ENCODE measurements at places on chromosomes 4 and X.

GRCh38 chr4:8907596-8908205 lies 36.1 kb upstream of the HMX1 start:
- DNase-seq: no peak

DNA sequence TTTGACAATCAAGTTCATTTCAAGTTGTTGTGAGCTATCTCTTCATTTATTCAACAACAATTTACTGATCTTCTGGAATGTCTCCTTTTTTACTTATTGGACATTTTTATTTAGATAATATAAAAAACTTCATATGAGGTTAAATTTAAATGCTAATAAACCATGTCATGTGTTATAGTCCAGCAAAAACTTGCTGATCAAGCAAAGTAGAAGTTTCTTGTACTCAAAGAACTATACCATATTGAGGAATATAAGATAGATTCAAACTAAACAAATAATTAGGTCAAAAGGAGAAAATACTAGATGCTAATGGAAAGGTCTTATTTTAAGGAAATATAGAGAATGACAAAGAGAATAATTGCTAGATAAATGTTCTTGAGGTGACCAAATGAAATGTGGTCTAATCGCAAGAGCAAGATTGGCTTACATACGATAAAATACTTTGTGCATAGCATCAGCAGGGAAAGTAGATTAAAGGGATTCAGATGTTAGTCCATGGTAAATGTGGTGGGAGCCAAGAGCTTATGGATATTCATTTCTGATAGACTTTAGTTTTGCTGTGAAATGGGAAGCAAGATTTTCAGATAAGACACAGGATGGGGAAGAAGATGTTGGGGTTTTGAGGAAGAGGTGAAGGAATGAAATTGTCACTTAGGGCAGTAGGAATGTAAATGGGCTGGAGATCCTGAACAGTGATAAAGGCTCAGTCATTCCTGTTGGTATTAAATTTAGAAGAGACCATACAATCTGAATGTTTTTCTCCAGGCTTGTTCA lies 229.5 kb downstream of the MAPK10 start:
- DNase-seq: no peak

DNA sequence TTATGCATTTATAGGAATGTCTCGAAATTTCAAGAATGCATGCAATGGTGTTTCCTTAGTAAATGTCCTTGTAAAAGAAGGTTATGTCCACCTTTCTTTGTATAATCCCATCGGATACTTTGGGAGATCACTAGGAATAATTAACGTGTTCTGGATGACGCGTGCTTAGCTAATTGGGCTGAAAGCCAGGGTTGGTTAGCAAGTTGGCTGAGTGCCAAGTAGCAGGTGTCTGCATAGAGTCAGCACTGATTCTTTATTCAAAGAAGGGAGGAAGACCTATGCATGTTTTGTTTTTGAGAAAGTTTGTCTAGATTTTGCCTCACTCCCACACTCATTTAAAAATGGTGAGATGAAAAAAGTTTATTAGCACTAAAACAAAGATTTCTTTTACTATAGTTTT lies 144.6 kb downstream of the SOX3 start:
- DNase-seq: no peak

DNA sequence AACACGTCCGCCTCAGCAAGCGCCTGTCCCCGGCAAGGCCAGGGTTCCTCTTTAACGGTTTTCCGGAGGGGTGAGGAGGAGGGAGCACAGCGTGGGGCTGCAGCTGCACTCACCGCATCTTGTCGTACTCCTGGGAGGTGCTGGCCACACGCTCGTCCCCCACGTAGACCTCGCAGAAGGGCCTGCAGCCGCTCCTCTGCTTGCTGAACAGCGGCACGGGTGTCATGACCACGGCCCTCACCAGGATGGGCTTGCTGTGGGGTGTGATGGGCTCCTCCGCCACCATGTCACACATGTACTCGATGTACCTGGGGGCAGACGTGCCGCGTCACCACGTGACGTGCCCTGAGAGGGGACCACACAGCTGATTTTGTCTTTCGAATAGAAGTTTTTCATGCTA lies 51.6 kb upstream of the CPLX1 start:
- no peak for DNase-seq

- DNase-seq: no peak
These were observed 76.8 kb upstream of the PSAPL1 start for GRCh38 chr4:7511525-7511924.

DNA sequence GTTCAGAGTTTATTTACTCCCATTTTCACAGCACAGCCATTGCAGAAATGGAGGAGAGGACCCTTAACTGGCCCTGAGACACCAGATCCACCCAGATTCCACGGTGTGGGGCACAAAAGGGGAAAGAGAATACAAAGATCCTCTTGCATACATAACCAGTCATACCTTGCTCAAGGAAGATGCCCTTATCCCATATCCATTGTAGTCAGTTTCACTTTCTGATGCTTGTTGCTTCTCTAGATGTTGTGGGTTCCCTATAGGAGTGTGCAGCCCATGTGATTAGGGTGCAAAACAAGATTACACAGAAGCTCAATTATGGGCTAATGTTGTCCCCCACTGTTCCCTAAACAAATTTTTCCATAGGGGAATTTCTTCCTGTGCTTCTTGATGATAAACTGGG lies 1309.0 kb upstream of the PABPC4L start:
- no peak for DNase-seq

GRCh38 chr4:130703211-130703935 lies 1607.4 kb downstream of the C4orf33 start:
- DNase-seq: no peak

DNA sequence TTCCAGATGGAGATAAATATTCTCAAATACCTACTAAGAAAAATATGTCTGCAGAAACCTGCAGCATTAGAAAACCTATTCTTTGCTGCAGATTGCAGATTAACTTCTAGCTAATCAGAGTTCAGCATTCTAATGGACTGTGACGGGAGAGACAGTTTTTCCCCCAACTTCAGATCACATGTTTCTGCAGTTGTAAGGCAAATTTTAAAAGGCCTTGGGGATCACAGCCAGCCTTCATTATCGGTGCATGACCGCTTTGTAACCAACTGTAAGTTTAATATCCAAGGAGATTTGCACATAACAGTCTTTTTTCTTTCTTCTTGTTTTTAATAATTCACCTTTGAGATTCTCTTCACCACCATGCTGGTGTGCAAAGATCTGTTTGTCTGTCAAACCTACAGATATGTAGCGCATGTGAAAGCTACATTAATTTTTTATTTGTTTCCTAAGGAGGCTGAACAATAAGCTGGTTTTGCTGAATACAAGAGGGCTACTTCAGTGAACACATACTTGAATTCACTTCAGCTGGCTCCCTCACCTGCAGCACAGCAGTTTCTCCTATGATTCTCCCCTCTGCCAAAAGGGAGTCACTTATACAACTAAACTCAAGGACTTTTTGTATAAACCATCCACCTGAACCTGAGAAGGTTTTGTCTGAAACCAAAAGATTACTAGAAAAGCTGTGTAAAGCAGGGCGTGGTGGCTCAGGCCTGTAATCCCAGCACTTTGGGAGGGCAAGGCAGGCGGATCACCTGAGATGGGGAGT lies 488.5 kb downstream of the RPA4 start:
- no peak for DNase-seq

DNA sequence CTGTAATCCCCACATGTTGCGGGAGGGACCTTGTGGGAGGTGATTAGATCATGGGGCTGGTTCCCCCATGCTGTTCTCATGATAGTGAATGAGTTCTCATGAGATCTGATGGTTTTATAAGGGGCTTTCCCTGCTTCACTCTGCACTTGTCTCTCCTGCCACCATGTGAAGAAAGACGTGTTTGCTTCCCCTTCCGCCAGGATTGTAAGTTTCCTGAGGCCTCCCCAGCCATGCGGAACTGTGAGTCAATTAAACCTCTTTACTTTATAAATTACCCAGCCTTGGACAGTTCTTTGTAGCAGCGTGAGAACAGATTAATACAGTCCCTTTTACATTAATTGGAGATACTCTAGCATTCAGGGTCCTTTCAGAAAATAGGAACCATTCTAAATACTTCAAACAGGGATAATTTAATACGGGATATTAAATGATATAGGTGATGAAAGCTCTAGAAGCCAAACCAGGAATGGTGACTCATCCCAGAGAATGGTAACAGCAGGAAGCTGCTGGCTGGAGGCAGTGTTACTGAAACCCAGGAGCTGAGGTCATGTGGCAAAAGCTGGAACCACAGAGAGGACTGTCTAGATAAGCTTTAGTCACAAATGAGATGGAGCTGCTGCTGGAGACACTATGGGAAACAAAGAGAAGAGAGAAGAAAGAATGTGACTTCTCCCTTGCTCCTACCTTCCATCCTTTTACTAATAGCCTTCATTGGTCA lies 57.3 kb downstream of the GSTCD start:
- DNase-seq: peak; percentile 40

GRCh38 chr4:53713767-53714166 lies 122.5 kb upstream of the LNX1 start:
- no peak for DNase-seq

- DNase-seq: no peak
These were observed 10.5 kb downstream of the KLF3 start for GRCh38 chr4:38674258-38675144.

GRCh38 chr4:188876881-188877280 lies 737.6 kb downstream of the TRIML1 start:
- no peak for DNase-seq

- DNase-seq: no peak
These were observed 15.2 kb downstream of the PDLIM3 start for GRCh38 chr4:185520119-185520518.

- DNase-seq: no peak
These were observed 453 bp upstream of the PBDC1 start for GRCh38 chrX:76172325-76172893.

DNA sequence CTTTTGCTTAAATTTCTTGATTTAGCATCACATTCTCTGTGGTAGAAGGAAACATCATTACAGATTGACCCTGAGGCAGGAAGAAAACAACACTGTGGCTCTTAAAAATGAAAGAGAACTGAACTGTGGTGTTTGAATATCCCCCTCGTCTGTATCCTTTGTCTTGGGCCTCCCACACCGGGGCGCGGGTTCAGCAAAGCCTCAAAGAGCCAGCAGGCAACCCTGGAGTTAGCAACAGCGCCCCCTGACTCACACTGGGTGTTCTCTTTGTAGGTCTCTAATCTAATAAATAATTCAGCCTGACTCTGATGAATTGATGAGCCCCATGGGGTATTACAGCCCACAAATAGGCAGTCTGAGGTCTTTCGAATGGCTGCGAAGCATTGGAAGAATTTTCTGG lies 46.1 kb upstream of the CTSO start:
- no peak for DNase-seq

- no peak for DNase-seq
These were observed 120.3 kb downstream of the RASL11B start for GRCh38 chr4:52982255-52982945.
